ENCODE measurements at places on chromosomes 3 and 15. TPM values are rescaled to one million over a fixed set of nuclear protein-coding genes. Genes with fewer than 3 reads are reported as not detected.

Gene ALG1L2
- not detected for total RNA-seq

- DNase-seq = no peak
- no peak overlapping the region for H3K27ac ChIP-seq
- no peaks in the 10 kb centered on the region for H3K36me3 ChIP-seq
- H3K4me3 ChIP-seq = no peak overlapping the region
- no peaks in the 10 kb centered on the region for H3K27me3 ChIP-seq
Measured at GRCh38 chr3:186882881-186883685, 40.6 kb downstream of the ADIPOQ start.

DNA sequence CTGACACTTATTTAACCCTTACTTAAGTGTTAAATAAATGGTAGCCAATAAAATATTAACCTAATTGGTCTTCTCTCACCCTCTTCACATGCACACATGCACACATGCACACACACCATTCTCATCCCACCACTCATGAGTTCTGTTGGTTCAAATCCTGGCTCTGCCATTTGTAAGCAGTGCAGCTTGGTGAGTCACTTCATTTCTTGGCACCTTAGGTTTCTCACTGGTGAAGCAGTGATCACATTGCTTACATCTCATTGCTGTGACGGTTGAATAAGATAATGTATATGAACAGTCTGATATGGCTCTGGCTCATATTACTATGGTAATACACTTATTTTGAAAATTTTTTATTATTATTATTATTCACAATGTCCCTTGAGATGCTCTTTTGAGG is 33.8 kb downstream of the RIOX2 start:
- no peaks in the 10 kb centered on the region for H3K36me3 ChIP-seq
- H3K27me3 ChIP-seq = no peaks in the 10 kb centered on the region
- no peak overlapping the region for H3K27ac ChIP-seq
- H3K4me1 ChIP-seq = no peaks in the 10 kb centered on the region

DNA sequence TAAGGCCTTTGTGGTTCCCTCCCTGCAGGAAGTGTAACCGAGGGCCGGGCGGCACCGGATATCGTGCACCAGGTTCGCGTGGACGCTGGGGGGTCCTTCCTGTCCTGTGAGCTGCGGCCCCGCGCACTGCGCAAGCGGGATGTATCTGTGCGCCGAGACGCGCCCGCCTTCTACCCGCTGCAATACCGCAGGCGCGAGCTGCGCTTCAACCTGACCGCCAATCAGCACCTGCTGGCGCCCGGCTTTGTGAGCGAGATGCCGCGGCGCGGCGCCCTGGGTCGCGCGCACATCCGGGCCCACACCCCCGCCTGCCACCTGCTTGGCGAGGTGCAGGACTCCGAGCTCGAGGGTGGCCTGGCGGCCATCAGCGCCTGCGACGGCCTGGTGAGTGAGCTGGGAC is 35.9 kb downstream of the SAXO2 start:
- DNase-seq = no peak
- no peak overlapping the region for H3K27ac ChIP-seq
- H3K36me3 ChIP-seq = no peaks in the 10 kb centered on the region
- H3K4me1 ChIP-seq = no peaks in the 10 kb centered on the region
